ENCODE measurements at places on chromosomes 3 and 15.

DNA sequence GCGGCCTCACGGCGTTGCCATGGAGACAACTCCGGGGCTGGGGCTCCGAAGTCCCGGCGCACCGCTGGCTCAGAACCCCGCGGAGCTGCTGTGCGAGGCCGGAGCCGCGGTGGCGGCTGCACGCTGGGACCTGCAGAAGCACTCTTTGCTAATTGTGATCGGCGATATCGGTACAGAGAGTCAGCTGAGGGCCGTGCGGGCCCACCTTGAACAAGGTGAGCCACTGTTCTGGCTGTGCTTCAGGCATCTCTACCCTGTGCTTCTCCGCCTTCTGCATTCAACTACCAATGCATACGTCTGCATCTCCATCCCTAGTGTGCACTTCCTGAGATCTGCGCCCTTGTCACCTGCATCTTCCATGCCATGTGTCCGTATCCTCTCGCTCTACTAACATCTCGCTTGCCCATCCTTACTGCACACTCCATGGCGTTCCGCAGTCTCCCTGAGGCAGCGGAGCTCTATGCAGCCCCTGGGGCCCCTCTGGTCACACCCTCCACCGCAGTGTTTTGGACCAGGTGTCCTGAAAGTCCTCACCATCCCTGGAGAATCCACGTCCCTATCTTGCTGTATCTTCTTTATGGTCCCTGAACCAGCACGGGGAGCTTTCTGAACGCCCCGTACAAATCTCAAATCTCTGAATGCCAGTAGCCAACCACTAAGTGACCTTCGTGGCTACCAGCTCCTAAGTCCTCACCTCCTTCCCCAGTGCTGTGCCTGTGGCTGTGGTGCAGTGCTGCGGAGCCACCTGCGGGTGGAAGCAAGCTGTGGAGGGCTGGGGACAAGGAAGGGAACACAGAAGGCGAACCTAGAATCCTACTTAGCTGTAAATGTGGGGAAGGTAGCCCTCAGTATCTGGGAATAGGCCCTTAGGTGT lies 6.2 kb upstream of the MAP1A start:
- ATAC-seq: peak; percentile 34

DNA sequence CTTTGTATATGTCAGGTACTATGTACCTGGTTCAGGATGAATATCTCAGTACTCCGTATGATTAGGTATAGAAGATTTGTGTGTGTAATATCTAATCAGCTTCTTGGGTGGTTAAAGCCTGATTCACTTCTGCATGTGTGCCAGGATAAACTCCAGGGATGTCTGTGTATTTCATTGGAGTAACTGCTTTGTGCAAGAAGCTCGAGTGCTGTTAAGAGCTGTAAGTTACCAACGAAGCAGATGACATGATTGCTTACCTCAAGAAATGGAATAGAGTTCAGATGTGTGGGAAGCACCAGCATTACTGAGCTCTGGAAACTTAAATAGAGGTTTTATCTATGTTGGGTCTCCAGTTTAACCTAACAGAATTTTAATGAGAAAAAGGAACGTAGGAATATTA lies 23.7 kb downstream of the FAM98B start:
- ATAC-seq: no peak

GRCh38 chr3:160400702-160401150 lies 1.3 kb downstream of the SMC4 start:
- ATAC-seq: peak; percentile 6

DNA sequence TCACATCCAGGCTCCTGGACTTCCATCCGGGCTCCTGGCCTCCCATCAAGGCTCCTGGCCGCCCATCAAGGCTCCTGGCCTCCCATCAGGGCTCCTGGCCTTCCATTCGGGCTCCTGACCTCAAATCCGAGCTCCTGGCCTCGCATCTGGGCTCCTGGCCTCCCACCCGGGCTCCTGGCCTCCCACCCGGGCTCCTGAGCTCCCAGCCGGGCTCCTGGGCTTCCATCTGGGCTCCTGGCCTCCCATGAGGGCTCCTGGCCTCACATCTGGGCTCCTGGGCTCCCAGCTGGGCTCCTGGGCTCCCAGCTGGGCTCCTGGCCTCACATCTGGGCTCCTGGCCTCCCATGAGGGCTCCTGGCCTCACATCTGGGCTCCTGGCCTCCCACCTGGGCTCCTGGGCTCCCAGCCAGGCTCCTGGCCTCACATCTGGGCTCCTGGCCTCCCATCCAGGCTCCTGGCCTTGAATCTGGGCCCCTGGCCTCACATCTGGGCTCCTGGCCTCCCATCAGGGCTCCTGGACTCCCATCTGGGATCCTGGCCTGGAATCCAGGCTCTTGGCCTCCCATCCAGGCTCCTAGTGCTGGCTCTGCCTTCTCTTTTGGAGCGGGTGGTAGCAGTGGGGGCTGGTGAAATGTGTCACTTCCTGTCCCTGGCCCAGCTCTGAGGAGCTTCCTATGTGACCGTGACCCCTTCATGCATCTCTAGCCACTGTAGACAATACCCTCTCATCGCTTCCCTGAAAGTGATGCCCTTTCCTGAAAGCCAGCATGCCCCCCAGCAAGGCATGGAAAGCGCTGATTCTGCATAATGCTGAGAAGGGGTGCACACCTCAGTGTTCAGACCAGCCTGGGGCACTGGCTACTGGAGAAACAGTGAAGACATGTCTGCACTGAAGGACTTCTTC lies 62.7 kb upstream of the BLM start:
- no peak for ATAC-seq

DNA sequence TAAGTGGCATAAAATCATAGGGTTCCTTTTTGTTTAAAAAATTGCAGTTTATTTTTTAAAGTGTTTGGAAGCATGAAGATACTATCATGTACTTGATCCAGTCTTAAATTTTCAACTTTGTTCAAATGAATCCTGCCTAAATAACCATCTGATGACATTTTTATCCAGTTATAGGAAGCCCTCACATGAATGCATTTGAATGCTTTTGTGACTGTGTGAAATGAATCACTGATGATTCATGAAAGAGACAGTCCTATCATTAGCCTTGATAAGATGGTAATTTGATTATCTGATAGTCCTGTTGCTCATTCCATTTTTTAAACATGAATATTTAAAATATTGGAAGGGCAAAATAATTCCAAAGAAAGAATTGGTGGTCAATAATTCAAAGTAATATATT lies 401.9 kb upstream of the ROBO2 start:
- ATAC-seq: no peak

All from motor neuron (in vitro differentiated cells).